Forelimb muscle (tissue), 1 donor: ENCODE measurements at places on chromosomes 11 and 22. TPM values are rescaled to one million over a fixed set of nuclear protein-coding genes. Genes with fewer than 3 reads are reported as not detected.

Gene MYRF
- 0.94 TPM for polyA plus RNA-seq

Gene ENTHD1
- polyA plus RNA-seq: not detected

DNA sequence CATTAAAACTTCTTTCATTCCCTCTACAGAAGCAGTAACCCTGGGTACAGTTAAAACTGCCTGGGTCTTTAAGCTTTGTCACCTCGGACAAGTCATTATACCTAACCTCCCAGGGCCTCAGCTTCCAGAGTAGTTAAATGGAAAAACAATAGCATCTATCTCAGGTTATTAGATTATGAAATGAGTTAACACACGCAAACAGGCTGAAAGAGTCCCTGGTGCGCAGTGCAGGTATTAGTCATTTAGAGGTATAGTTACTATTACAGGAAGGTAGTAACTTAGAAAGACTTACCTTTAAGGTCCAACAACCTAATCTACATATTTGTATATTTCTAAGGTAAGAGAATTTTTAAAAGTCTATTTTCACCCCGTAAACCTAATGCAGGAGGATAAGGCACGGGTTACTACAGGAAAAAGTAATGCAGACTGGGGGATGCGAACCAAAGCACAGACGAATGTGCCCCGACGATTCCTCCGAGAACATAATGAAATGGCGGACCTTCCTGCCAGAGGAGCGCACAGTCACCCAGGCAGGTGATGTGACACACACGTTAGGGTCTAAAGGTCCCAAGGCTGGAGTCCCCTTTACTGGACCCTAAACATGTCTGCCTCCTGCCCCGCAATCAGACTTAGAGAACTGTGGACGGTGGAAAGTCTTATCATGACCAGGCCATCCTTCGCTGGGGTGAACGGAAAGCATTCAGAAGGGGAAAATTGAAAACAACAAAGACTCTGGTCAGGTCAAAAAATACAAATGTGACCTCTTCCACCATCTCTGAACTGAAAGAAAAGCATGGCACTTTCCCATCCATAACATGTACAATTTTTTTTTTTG, 1.3 kb downstream of the NAP1L4 start:
- no peak for DNase-seq

GRCh38 chr11:8732748-8733241, 50.2 kb downstream of the RPL27A start:
- no peak for DNase-seq

GRCh38 chr22:26461188-26461810, 22.3 kb downstream of the HPS4 start:
- DNase-seq: no peak

DNA sequence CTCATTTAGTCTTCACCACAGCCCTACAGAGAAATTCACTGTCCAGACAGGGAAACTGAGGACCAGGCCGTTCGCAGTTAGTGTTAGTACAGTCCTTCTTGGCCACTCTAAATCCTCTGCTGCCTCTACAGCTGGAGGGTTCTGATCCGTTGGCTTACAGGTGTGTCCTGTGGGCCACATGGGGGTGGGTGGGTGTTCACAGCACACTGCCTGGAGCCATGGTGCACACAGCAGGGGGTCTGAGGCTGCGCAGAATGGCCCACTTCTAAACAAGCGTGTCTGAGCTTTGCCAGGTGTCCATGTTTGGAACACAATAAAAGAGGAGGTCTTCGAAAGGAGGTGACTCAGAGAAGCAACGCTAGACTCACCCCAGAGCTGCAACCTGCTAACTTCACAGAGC, 249.0 kb downstream of the ST3GAL4 start:
- no peak for DNase-seq

GRCh38 chr11:78039919-78040671, 17.0 kb upstream of the KCTD14 start:
- DNase-seq: no peak

DNA sequence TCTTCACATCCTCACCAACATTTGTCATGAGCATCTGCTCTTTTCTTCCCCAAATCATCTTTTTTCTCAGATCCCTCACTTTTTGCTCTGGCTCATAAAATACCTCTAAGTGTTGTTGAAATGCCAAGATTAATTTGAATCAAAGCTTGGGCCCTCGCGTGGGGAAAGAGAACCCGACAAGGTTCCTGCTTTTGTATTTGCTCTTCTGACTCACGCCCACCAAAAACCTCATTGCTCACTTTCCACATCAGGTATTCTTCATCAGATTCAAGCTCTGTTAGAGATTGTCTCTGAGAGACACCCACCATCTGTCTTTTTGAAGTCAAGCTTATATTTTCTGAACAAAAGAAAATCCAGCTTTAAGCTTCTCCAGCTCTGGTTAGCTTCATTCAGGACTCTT, 52.9 kb upstream of the FBXO3 start:
- no peak for DNase-seq

- DNase-seq: no peak
Observed at GRCh38 chr11:131980888-131981668, 610.7 kb downstream of the NTM start.

DNA sequence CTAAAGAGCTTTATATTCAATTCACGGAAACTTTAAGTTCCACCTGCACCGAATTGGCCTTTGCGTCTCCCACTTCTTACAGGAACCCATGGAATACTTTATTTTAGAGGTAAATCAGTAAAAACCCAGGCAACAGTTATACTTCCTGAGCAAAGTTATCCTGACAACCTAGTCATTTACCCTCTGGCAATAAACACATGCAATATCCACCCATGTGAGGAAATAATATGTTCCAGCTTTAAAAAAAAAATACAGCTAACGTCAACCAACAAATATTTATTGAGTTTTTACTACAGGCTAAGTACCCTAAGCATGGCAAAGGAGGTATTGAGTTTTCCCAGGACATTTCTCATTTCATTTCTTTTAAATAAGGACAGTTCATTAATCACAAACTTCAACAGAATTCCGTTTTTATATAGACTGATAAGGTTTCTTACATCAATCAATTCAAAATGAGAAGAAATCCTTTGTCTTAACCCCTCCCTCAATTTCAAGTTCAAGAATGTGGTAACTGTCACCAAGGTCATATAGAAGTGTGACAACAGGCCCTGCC, 38.3 kb upstream of the CCDC34 start:
- DNase-seq: no peak

DNA sequence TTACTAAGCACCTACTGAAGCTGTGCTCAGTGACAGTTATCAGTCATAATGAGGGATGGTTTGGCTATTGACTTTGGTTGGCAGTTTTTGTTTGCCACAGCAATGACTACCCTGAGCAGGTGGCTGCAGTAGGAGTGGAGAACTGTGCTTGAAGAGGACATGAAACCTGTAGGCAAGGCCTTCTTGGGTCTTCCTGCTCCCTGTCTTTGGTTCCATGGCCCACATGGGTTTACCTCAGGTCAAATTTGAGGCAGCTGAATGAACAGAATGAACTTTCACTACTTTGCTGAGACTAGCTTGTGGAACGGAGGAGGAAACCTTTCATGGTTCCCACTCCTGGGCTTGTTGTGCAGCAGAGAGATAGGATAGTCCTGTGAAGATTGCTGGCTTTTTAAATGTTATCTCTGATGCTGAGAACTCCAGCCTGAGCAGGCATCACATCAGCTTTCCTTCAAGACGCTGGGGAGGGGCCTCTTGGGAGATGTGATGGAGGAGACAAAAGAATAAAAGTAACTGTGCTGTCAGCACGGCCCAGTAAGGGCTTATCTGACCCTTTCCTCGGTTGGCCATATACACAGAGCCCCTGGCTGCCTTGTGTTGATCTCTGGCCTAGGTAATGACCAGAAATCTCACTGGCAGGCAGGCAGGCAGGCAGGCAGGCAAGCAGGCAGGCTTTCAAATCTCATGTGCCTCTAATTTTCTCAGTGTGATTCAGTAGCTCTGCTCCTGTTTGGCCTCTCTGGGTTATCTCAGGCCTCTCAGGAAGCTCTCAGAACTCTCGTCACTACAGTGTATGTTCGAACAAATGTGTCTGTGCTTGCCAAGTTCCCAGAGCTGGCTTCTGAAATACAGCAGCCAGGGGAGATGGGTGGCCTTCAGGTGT, 12.0 kb downstream of the STIM1 start:
- DNase-seq: no peak

DNA sequence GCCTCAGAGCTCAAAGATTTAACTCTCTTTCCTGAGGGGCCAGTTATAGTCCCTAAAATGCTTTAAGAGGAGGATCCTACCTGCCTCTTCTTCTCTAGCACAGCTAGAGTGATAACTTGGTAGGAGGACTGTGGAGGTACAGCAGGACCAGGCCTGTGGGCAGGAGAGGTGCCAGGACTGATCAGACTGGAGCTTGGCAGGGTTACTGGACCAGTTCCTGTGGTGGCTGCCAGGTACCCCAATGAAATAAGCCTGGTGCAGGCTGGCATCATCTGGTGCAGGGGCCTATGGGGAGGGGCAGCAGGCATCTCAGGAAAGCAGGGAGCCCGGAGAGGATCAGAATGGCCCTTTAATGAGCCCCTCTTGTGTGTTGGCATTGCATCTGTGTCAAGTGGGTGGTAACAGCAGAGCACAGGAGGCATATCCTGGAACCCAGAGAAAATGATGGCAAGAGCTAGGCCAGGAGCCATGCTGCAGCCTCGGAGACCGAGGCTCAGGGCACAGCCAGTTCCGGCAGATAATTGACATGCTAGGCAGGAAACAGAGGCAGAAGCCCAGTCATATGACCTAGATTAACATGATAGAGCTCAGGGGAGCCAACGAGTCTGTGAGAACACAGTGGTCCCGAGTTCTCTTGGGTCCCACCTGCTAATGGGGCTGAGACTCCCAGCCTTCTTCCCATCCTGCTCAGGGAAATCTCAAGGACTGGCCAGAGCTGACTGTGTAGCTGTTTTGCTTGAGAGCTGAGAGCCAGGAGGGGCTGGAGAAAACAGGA, 187.5 kb upstream of the ZBED5 start:
- DNase-seq: no peak

GRCh38 chr11:110513846-110514437, 84.2 kb downstream of the FDX1 start:
- no peak for DNase-seq
